ENCODE measurements at places on chromosomes 2 and 18. TPM values are rescaled to one million over a fixed set of nuclear protein-coding genes. Genes with fewer than 3 reads are reported as not detected.

DNA sequence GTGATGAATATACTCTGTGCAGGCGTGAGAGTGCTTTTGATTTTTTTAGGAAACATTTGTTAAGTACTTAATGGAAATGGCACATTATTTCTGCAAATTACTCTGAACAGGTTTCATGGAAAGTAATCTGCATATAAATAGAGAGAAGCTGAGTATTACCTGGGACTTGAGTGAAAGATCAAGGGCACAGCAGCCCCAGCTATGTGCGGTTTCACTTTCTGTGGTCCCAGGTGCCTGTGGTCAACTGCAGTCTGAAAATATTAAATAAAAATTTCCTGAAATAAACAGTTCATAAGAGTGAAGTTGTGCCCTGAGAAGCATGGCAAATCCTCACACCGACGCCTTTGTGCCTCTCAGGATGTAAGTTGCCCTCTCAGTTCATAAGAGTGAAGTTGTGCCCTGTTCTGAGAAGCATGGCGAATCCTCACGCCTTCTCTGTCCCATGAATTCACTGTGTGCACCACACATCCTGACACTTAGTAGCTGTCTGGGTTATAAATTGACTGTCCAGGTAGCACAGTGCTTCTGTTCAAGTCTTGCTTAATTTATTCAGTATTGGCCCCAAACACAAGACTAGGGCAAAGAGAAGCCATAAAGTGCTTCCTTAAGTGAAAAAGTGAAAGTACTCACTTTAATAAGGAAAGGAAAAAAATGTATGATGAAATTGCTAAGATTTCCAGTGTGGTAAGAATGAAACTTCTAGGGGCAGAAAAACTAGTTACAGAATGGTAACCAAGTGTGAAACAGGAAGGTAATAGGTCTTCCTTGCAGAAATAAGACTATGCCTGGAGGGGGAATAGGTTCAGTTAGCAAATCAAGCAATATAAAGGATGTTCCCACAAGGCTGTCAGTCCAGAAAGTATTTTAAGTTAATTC is 4.3 kb upstream of the SNTG2 start:
- no peak overlapping the region for H3K27ac ChIP-seq
- no peak overlapping the region for H3K4me3 ChIP-seq
- no peaks in the 10 kb centered on the region for H3K36me3 ChIP-seq

DNA sequence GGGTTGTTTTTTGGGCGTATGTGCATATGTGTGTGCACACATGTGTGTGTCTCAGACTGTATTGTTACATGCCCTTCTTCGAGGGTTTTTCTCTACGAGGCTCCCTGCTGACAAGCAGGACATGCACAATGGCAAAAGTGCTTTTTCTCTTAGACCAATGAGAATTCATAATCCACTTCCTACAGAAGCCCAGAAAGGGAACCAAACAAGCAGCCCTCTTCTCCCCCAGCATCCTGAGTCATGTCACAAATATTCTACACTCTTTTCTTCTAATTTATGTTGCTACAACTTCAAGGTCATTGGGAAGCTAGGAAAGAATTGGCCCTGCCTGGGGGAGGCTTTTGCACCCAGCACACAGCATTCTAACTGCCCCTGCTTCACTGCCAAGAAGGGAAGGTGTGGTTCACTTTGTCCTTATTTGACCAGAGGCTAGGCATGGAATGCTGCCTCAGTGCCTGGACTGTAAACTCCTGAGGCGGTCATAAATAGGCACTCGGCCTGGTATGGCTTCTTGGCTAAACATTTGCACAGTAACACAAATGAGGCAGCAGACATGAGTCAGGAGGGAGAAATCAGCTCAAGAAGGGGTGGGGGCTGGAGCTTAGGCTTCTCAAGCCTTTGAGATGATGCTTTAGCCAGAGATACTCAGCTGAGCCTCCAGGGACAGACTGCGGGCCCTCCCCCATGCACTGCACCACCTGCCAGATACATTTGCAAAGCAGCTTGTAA is 92.7 kb upstream of the KLF7 start:
- H3K4me3 ChIP-seq, result no peak overlapping the region
- H3K4me1 ChIP-seq, result peaks cover 45% of the 10 kb centered on the region
- no peaks in the 10 kb centered on the region for H3K27me3 ChIP-seq

DNA sequence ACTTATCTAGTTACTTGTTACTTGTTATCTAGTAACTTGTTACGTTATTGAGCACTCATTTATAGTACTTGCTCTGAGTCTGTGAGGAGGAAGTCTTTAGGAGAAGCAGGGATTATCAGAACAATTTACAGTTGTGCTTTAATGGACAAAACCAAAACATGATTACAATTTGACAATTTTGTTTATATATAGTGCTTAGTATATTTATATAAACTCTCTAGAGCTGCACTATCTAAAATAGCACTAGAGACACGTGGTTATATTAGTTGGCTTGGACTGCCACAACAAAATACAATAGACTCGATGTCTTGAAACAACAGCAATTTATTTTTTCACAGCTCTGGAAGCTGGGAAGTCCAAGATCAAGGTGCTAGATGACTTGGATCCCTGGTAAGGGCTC is 78.4 kb downstream of the BMPR2 start:
- DNase-seq, result no peak
- no peaks in the 10 kb centered on the region for H3K36me3 ChIP-seq
- H3K4me3 ChIP-seq, result no peak overlapping the region
- no peaks in the 10 kb centered on the region for H3K27me3 ChIP-seq
- H3K4me1 ChIP-seq, result peaks cover 24% of the 10 kb centered on the region
- H3K27ac ChIP-seq, result no peak overlapping the region

- H3K27me3 ChIP-seq, result no peaks in the 10 kb centered on the region
- no peaks in the 10 kb centered on the region for H3K36me3 ChIP-seq
- peaks cover 13% of the 10 kb centered on the region for H3K4me1 ChIP-seq
- no peak for DNase-seq
- no peak overlapping the region for H3K4me3 ChIP-seq
Measured at GRCh38 chr2:239826786-239827522, 198.2 kb downstream of the NDUFA10 start.

GRCh38 chr2:85804583-85804982 is 50.8 kb downstream of the ATOH8 start:
- H3K27me3 ChIP-seq, result no peaks in the 10 kb centered on the region
- peaks cover 8% of the 10 kb centered on the region for H3K4me1 ChIP-seq
- no peak overlapping the region for H3K27ac ChIP-seq
- no peak for DNase-seq

- no peaks in the 10 kb centered on the region for H3K27me3 ChIP-seq
- no peak for DNase-seq
- H3K27ac ChIP-seq, result no peak overlapping the region
- no peak overlapping the region for H3K4me3 ChIP-seq
- H3K4me1 ChIP-seq, result no peaks in the 10 kb centered on the region
Measured at GRCh38 chr2:57962861-57963260, 83.7 kb upstream of the VRK2 start.

DNA sequence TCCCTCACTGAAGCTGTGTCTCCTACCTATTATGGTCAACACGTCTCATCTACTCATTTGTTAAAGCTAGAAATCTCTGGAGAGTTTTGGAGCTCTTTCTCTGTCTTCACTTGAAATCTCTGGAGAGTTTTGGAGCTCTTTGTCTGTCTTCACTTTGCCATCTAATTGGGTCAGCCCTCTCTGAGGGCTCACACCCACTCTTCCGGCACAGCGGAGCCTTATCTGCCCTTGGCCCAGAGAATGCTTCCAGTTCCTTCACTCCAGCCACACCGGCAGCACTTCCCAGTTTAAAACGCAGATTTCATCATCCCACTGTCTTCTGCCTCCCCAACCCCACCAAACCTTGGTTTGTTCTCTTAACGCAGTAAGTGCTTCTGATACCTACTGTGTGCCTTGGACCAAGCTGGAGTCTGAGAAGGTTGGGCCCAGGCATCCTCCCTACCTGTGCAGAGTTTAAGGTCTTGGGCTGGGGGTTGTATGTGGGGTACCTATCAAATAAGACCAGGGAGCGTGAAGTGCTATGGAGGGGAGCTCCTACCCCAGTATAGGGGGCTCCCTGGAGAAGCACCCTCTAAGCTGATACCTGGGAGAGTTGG is 5.0 kb downstream of the HPCAL1 start:
- H3K27me3 ChIP-seq, result no peaks in the 10 kb centered on the region
- H3K27ac ChIP-seq, result peak overlapping the region; percentile 2
- peaks cover 51% of the 10 kb centered on the region for H3K4me1 ChIP-seq
- no peaks in the 10 kb centered on the region for H3K36me3 ChIP-seq
- peak overlapping the region; percentile 7 for H3K4me3 ChIP-seq

- no peaks in the 10 kb centered on the region for H3K36me3 ChIP-seq
- no peak for DNase-seq
- no peak overlapping the region for H3K27ac ChIP-seq
- no peaks in the 10 kb centered on the region for H3K4me1 ChIP-seq
Measured at GRCh38 chr2:88190808-88191721, 20.9 kb downstream of the THNSL2 start.

GRCh38 chr2:74493546-74493945 is 5.9 kb downstream of the LBX2 start:
- peaks cover 13% of the 10 kb centered on the region for H3K4me1 ChIP-seq
- H3K27ac ChIP-seq, result no peak overlapping the region
- H3K36me3 ChIP-seq, result peaks cover 50% of the 10 kb centered on the region
- no peak overlapping the region for H3K4me3 ChIP-seq

DNA sequence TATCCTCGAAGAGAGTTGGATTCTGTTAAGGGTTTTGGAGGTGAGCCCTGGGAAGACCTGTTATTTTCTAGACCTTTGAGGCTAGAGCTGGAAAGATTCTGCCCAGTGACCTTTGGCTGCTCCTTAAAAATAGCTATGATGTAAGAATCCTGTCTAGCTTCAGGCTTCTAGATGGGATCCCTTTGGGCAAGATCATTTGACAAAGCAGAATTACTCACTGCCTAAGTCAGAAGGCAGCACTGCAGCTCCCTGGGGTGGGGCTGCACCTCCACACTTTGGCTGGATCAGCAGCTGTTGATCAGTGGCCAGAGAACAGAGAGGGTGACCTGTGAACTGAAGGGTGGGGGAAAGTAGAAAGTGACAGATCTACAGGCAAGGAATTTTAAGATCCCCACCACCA is 103.8 kb downstream of the ASAP2 start:
- H3K36me3 ChIP-seq, result no peaks in the 10 kb centered on the region
- H3K4me3 ChIP-seq, result no peak overlapping the region
- H3K27me3 ChIP-seq, result no peaks in the 10 kb centered on the region
- H3K4me1 ChIP-seq, result peaks cover 32% of the 10 kb centered on the region
- peak overlapping the region; percentile 46 for H3K27ac ChIP-seq

DNA sequence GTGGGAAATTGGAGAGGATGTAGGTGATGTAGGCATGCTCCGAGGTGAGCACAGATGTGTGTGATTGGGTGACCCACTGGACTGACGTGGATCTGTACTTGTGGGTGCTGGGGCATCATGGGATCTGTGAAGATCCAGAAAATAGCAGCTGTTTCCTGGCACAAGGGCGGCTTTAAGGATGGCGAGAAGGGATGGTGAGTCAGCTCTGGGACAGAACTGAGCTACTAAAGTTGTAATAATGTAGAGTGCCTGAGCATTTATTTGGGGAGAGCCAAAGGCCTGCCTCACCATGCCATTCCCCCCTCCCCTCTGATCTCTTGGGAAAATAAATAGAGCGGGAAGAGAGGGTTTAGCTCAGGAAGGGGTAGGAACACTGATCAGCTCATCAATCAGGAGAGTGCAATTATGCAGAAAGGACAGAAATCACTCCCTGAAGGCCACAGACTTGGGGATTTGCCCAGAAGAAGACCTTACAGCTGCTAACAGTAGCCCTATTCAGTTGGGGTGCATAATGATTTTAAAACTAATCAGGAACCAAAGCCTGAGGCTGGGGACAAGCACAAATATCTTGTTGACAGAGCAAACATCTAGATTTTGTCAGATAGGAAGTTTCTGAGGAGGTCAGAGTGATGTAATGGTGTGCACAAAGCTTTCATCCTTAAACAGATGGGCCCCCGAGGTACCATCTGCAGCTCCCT is 30.3 kb downstream of the TANC1 start:
- H3K27me3 ChIP-seq, result no peaks in the 10 kb centered on the region
- DNase-seq, result no peak
- H3K36me3 ChIP-seq, result no peaks in the 10 kb centered on the region
- peak overlapping the region; percentile 39 for H3K27ac ChIP-seq
- H3K4me3 ChIP-seq, result no peak overlapping the region

GRCh38 chr2:29276151-29276550 is 160.9 kb downstream of the CLIP4 start:
- H3K27me3 ChIP-seq, result no peaks in the 10 kb centered on the region
- no peak overlapping the region for H3K27ac ChIP-seq

DNA sequence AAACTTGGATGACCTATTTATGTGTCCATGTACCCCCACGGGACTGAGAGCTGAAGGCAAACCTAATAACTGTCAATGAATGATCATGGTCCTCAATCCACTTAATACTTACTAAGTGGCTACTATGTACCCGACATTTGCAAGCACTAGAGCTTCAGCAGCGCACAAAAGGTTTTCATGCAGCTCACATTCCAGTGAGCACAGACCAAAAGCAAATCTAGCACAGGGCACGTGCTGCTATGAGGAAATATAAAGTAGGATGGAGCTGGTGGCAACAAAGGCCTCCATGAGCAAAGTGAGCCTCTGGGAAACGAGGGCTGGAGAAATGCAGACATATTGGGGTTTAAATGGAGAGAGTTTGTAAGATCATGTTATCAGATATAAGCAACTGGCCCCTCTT is 3.5 kb downstream of the SLC40A1 start:
- no peaks in the 10 kb centered on the region for H3K27me3 ChIP-seq
- peak overlapping the region; percentile 37 for H3K27ac ChIP-seq
- DNase-seq, result no peak
- peak overlapping the region; percentile 75 for H3K4me3 ChIP-seq

- no peaks in the 10 kb centered on the region for H3K4me1 ChIP-seq
- no peaks in the 10 kb centered on the region for H3K36me3 ChIP-seq
- H3K27ac ChIP-seq, result no peak overlapping the region
- no peak for DNase-seq
- H3K27me3 ChIP-seq, result no peaks in the 10 kb centered on the region
- H3K4me3 ChIP-seq, result no peak overlapping the region
Measured at GRCh38 chr18:22057908-22058527, 111.4 kb upstream of the GATA6 start.

GRCh38 chr2:47484396-47484795 is 81.4 kb downstream of the MSH2 start:
- no peak overlapping the region for H3K4me3 ChIP-seq
- peaks cover 20% of the 10 kb centered on the region for H3K4me1 ChIP-seq
- H3K27ac ChIP-seq, result no peak overlapping the region
- H3K36me3 ChIP-seq, result peaks cover 19% of the 10 kb centered on the region
- no peaks in the 10 kb centered on the region for H3K27me3 ChIP-seq

- H3K4me3 ChIP-seq, result no peak overlapping the region
- no peak for DNase-seq
Measured at GRCh38 chr18:35610089-35610488, 28.5 kb downstream of the GALNT1 start.

GRCh38 chr18:52888014-52888413 is 548.0 kb downstream of the DCC start:
- DNase-seq, result no peak
- H3K27ac ChIP-seq, result no peak overlapping the region
- no peak overlapping the region for H3K4me3 ChIP-seq
- no peaks in the 10 kb centered on the region for H3K36me3 ChIP-seq
- no peaks in the 10 kb centered on the region for H3K27me3 ChIP-seq
- H3K4me1 ChIP-seq, result no peaks in the 10 kb centered on the region

- peaks cover 6% of the 10 kb centered on the region for H3K4me1 ChIP-seq
- no peak overlapping the region for H3K4me3 ChIP-seq
- no peaks in the 10 kb centered on the region for H3K27me3 ChIP-seq
- no peak overlapping the region for H3K27ac ChIP-seq
Measured at GRCh38 chr2:197322724-197323720, 12.4 kb upstream of the ANKRD44 start.

The RSAD2 gene
- 21.9 TPM for total RNA-seq

The ST8SIA3 gene
- total RNA-seq, result not detected

The PLGLB1 gene
- 2.7 TPM for total RNA-seq

The OSBPL6 gene
- total RNA-seq, result 7.9 TPM

The VAMP8 gene
- total RNA-seq, result 272 TPM

The RAD51AP2 gene
- total RNA-seq, result not detected

The DOK6 gene
- 3.2 TPM for total RNA-seq

The FBLN7 gene
- total RNA-seq, result 2.0 TPM

The GALNT3 gene
- total RNA-seq, result 27.8 TPM
